ENCODE measurements at places on chromosomes 5 and 9.

DNA sequence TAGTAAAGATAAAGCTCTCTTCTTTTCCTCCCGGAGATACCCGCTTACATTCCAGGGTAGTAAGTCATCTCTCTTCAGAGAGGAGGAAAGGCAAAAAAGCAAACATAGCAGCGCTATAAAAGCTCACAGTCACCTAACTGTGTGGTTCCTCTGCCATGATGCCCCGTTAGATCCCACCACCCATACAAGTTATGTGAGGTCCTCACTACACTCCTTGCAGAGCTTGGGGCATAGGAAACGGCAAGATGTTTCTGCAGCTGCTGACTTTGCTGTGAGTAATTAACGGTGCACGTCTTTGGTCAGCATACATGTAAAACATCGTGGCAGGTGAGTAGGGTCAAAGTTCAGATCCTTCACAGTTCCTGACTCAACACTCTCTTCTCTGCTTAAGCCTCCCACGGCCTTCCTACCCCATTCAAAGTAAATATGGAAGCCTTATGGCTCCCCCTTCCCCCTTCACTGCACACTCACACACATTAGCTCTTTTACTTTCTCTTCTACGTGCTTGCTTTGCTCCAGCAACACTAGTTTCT lies 218.9 kb downstream of the DIRAS2 start:
- no peak for DNase-seq

DNA sequence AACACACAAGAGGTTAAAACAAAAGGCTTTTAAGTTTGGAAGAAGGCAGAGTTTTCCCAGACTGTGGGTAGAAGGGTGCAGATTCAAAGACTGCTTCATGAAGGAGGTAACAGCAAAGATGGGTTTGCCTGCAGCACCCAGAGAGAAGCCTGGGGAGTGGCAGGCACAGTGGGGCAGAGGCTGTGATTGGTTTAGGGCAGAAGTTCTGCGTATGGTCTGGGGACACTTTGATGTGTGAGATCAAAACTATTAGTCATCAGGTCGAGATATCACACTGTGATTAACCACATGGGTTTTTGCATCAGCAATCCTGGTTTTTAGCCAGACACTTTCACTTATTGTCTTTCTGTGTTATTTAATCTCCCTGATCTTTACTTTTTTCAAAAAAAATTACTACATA lies 188.8 kb upstream of the GLRA1 start:
- DNase-seq, result no peak

DNA sequence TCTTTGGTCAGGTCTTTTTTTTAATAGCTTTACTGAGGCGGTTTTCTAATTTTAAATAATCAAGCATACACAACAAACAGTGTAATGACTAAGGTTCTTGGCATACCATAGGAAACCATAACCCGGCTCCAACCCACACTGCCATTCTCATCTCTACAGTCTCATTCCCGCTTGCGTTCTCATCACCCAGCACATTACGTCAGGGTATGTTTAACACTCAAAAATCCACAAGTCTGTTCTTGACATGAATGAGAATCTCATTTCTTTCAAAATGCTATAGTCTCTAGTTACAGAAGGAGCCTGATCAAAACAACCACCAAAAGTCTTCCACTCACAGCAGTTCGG lies 505 bp downstream of the C5orf34 start:
- DNase-seq, result no peak

DNA sequence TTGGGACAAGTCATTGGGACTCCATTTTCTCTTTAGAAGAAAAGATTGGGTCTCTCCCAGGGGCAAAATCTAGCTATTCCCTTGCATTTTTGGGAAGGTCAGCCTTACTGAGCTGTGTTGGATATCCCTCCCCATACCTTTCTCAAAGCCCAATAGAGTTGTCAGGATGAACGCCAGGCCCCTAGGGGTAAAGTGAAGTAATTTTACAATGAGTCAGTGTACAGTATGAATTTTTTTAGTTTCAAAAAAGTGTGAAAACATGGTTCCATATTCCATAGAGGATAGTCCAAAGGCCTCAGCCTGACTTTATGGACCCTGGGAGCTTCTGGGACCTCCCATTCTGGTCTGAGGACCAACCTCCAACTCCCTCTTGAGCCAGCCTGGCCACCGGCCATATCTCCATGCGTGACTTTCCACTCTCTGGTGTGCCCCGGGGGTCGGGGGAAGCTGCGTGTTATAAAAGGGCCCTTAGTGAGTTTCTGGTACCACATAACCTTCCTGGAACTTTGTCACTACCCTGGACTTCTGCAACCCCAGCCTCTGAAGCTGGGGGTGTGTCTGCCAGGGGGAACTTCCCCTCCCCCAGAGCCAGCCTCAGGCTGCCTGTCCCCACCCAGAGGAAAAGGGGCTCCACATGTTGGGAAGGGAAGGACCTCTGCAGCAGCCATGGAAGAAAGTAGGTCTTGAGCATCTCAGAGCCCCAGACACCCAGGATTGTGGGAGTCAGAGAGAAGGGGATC lies 52.4 kb upstream of the SYNPO start:
- no peak for DNase-seq

DNA sequence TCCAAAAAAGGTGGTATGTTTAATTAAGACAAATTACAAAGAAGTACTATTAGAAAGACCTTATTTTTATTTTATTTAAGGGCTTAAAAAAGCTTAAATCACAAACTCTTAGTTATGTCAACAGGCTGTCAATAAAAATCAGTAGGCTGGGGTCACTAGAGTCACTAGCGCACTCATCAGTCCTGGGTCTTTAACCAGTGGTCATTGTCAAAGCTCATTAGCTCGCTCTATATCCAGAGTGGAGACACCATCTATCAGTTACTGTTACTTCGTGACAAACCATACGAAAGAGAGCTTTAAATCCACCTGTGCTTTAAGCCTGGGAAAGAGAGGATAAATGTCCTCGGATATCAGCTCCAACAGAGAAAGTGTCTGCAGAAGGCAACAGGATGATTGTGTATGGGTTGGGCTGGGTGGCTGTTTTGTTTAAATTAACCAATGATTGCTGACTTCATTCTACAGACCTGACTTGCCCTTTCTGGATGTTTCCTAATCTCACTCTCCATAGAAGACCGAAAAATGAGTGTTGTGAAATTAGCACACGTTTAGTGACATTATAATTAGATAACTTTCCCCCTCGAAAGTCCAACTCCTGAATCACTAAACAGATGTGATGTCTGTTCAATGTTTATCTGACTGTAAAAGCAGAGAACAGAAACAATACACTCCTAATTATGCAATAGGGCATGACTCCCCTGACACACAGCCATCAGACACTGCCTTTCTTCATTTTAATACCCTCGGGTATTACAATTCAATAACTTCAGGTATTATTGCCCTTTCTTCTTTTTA lies 123.6 kb upstream of the TNPO1 start:
- DNase-seq, result no peak

DNA sequence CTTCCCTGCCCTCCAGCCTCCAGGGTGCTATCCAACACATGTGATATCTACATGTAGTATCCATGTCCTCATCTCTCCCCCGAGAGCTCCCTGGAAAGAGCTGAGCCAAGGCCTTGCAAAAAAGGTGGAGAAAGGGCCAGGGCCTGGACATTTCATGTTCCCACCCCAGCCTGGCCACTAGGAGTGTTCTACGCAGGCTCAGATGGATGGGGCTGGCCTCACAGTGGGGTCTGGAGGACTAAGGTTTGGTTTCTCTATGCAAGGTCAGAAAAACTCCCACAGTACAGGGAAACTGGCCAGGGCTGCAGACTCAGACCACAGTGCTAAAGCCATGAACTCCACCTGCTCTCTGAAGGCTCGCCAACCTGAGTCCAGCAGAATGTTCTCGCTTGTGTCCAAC lies 1.5 kb upstream of the CSF2 start:
- DNase-seq, result no peak

DNA sequence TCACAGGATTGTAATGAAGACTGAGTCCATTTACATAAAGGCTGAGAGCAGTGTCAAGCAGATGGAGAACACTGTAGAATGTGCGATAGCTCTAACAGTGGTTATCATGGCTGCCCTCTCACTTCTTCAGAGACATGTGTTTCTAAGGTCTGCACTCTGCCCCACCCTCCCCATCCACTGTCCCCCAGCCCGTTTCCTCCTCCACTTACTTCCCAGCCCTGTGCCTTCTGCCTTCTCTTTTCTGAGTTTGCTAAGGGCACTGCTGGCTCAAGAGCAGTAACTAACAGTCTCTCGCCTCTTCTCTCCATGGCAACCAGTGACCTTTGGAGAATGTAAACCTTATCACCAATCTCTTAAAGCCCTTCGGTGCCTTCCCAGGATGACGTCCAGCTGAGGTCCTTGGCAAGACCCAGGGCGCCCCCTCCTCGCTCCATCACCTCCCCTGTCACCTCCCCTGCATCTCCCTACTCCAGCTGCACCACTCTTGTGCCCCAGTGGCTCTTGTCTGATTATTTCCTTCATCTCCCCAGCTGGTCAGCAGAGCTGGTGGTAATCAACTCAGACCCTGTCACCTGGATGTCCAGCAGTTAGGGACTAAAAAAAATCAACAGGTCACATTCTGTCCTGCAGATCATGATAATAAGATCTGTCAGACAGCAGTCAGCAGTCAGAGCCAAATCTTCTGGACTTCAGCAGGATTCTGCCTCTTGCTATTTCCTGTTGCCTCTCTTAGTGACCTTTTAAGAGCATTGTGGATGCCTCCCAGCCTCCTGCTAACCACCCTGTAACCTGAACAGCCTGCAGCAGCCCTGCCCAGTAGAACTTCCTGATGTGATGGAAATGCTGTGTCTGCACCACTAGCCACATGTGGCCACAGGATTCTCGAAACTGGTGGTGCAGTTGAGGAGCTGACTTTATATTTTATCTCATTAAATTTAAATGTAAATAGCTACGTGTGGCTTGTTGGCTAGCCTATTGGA lies 9.0 kb downstream of the FXN start:
- DNase-seq, result no peak

DNA sequence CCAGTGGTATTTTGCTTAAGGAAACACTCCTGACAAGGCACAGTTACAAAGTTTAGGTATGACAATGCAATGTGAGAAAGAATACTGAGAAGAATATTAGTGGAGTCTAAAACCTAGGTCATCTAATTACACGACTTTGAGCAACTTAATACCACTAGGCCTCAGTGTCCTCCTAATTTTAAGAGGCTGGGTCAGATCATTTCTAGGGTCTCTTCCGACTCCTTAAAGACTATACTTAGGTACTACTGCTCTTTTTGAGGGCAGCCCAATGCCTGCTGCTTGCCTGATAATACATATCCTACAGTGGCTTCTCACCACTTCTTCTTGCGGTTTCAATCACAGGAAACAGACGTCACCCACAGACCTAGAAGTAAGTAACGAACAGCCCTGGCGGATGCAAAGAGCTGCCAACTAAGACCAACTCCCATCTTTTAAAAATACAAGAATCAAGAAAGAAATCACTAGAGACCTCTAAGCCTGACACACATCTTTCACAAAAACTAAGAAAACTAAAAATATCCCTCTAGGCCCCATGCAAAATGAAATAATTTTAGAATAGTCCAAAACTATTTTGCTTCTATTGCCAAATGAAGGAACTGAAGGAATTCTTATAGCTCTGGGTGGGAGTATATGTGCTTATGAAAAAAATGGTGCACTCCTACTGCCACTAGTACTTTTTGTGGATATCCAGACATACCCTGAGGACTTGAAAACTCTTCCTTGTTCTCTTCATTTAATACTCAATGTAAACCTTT lies 13.1 kb downstream of the DIAPH1 start:
- peak; percentile 26 for DNase-seq

DNA sequence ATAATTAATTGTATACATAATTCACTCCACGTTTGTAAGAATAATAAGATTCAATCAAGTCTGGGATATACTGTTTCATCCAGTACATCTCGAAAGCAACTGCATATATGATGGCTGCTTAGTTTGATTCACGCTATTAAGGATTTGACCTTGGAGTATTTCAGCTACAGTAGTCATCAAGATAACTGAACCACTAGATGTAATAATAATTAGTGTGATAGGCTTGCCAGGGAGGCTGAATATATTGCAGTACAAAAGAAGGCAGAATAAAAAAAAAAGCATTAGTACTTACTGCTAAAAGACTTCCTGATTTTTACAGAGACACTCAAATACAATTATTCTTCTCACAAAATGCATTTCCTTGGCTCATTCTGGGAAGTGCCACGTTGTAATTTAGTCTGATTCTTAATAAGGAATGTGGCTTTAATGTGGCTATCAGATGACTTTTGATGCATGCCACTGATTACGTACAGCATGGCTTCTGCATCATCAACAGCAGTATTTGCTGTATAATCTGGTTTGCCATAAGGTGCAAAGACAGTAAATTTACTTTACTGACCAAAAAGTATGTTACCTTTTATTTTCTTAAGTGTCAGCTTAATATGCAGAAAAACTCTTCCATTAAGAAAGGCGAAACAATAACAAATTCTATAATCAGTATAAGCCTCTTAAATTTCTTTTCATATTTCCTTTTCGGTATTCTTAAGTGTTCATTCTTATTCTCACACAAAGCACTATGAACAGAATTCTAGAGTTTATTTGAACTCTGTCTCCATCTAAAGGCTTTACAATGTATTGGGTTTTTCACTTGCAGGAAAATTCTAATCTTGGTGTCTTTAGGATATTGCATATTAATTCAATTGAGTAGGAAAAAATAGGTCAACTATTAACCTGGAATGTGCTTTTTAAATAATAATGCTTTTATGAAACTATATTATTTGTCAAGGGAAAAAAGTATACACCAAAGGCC lies 166.4 kb downstream of the SLF1 start:
- no peak for DNase-seq

GRCh38 chr9:33129251-33129885 lies 37.8 kb downstream of the B4GALT1 start:
- DNase-seq, result no peak

- DNase-seq, result no peak
These were observed 59.6 kb upstream of the ABL1 start for GRCh38 chr9:130775336-130775991.

GRCh38 chr9:121607434-121608167 lies 43.8 kb upstream of the DAB2IP start:
- no peak for DNase-seq

DNA sequence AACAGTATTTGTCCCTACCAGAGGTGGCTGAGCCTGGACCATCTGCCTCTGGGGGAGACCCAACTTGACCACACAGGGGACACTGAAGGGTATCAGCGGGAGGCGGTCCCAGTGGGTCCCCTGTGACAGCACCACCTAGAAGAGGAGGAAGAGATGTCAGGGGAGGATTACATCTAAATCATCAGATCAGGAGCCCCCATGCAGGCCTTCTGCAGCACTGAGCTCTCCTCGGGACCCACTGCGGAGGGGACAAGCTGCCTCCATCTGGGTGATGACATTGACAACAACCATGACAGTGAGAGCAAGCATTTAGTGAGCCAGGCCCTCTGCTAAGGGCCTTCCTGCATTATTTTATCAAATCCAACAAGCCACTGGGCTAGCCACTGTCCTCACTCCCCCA lies 12.3 kb downstream of the ORM2 start:
- DNase-seq, result no peak

- DNase-seq, result no peak
These were observed 51.9 kb upstream of the IL7R start for GRCh38 chr5:35804841-35805240.
